Stimulated activated CD8-positive, alpha-beta memory T cell treated with anti-CD3 and anti-CD28 coated beads, Interleukin-15, amount 100 ng/mL, for 48 hours (primary cell): ENCODE measurements at places on chromosomes 2 and 18.

DNA sequence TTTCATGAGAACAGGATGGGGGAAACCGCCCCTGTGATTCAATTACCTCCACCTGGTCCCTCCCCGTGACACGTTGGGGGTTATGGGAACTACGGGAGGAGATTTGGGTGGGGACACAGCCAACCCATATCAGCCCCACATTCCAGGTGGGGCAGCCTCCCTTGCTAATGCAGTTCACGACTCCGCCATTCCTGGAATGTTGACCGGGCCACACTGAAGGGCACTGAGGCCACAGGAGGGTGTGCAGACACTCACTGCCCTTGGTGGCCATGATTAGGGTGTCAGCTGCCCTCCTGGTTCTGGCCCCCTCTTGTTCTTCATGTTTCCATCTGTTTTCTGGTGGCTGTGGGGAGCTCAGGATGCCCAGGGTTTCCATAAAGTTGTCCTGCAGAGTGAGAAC, 176.3 kb downstream of the TWIST2 start:
- no peak for DNase-seq

GRCh38 chr2:158894078-158894477, 74.4 kb upstream of the TANC1 start:
- DNase-seq = no peak

DNA sequence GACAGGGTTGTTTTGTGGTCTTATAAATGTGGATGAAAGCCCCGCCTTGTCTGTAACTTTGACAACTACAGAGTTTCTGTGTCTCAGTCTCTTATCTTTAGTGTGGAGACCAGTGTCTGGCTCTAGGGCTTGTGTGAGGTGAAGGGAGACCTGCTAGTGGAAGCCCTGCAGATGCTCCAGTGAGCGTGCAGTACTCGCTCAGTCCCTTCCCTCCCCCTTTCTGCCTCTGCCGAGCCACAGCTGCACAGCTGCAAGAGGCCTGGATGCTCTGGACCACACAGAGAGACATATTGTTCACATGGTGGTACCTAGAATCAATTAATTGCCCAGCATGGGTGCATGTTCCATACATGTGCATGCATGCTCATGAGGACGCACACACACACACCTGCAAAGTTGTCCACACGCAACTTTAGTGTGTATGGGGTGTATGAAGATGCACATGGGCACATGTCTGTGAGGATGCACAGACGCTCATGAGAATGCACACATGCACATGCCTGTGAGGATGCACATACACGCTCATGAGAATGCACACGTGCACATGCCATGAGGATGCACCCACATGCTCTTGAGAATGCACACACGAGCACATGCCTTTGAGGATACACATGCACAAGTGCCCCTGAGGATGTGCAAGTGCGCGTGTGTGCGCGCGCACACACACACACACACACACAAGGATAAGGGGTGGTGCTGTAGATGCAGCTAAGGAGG, 282.1 kb upstream of the HS6ST1 start:
- DNase-seq = no peak

DNA sequence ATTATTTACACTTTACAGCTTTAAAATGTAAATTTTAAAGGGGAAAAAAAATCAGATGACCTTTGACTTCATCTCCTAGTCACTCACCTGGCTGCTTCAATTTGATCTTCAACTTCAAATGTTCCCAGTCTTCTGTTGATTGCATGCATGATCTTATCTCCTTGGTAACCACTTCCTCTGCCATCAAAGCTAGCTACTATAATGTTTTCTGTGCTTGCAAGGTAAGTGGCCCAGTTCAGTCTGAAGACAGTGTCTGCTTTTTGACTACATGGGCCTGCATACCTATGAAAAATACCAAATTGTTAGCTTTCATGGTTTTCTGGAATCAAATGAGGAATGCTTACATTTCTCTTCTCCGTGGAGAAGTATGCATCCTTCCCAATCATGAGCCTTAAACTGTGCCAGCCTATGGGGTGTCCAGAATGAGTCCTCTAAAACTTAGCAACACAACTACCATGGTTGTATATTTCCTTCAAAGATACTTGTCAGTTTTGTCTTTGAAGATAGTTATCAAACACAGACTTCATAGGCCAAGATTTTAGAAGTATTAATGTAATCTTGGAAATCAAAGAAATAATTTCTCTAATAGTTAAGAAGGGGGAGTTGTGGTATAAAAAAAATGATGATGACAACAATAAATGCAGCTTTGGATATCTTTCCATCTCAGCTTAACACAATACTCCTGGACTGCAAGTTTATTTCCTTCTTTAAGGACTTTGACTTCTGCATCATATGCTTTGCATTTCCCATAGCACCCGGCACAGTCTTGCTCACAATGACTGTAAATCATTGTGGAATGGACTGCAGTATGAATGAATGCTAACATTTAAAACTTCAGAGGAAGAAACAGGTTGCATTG, 62.1 kb downstream of the DPP4 start:
- no peak for DNase-seq

DNA sequence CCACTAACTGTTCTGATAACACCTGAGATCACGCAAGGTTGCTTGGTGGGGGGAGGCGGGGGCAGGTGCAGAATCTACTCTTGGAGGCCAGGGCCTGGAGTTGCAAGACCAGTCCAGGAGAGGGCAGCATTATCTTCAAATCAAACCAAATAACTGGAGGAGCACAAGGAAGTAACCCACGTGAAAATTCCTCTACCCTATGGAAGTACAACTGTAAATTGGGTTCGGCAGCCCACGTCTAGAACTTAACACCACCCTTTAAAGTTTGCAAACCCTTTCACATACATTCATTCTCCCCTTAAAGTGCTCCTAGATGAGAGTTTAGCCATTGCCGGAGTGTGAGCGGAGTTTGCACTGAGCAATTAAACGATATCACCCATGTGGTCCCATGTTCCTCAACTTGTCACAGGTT, 19.6 kb upstream of the CXCR1 start:
- DNase-seq = peak; percentile 39

GRCh38 chr2:240594511-240595380, 8.2 kb downstream of the CAPN10 start:
- DNase-seq = no peak

DNA sequence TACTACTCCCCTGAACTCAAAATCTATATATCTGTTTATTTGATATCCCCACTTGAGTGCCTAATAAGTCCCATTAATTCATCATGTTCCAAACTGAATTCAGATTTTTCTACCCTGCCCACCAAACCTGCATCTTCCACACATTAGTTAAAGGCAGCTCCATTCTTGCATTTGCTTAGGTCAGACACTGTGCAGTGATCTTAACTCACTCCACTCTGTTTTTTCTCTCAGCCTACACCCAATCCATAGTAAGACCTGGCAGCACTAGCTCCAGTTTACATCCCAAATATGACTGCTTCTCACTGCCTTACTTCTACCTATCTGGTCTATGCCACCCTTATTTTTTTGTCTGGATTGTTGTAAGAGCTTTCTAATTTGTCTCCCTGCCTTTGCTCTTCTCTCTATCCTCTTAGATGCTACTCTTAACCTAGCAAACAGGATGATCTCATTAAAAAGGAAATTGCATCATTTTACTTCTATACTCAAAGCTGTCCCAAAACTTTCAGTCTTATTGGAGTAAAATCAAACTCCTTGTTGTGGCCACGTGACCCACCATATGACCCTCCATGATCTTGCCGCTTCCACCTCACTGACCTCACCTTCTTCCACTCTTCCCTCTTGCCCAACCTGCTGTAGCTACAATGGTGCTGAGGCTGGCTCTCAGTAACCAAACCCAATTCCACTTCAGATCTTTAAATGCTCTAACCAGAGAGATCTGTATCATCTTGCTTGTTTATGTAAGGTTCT, 274.9 kb upstream of the FANCL start:
- no peak for DNase-seq

GRCh38 chr2:59560769-59561168, 992.7 kb downstream of the BCL11A start:
- DNase-seq = no peak

GRCh38 chr2:3440477-3440876, 61.0 kb downstream of the TRAPPC12 start:
- no peak for DNase-seq

DNA sequence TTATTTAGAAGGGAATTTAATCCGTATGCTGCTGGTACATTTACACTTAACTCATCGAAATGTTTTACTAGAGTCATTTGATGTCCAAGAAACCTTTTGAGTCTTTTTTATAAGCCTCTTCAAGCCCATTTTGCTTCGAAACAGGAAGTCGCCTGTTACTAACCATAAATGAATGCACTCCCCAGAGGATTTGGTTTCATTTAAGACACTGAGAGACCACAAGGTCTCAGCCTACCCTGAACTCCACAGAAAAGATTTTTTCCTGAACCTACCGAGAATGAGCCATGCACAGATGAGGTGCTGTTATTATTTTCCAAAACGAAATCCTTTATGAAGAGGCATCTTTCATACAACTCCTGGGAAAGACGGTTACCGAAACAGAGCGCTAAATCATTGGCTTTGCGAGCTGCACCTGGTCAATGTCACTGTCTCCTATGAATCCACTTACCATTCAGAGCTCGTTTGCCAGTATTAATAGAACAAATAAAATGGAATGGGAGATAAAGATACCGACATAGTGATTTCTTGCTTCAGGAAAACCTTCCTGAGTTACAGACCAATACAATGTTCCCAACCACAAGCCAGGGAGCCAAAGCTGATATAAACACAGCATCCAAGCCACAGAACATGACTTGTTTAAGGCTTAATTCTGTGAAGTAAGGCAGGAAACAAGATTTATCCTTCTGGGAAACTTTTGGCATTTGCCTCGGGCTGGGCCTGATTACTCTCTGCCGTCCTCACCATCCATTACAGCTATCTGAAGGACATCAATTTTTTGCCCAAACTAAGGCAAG, 382.1 kb downstream of the OSR1 start:
- DNase-seq = no peak

DNA sequence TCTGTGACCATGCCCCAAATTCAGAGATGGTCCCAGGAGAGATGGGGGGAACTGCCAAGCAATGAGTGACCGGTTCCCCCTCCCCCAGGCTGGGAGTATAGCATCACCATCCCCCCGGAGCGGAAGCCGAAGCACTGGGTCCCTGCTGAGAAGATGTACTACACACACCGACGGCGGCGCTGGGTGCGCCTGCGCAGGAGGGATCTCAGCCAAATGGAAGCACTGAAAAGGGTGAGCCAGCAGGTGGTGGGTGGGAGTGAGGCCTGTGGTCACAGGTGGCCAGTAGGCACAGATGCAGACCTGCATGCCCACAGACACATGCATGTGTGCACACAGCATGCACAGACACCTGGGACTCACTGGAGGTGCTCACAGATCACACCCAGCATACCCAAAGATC, 117.2 kb downstream of the DYSF start:
- no peak for DNase-seq

DNA sequence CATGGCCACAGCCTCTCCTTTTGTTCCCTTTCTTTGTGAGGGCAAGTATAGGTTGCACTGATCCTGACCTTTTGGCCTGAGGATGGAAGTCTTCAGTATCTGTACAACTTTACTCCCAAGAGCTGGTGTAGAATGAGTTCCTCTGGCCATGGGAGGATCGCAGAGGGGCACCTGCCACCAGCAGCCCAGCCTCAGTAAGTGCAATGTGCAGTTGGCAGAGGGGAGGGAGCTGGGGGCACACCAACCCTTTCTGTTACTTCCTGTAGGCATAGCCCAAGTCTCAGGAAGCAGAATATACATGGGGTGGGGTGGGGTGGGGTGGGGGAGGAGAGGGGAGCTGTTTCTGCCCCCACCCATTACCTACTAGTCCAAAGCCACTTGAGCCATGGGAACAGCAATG, 65.1 kb upstream of the AQP4 start:
- DNase-seq = no peak

DNA sequence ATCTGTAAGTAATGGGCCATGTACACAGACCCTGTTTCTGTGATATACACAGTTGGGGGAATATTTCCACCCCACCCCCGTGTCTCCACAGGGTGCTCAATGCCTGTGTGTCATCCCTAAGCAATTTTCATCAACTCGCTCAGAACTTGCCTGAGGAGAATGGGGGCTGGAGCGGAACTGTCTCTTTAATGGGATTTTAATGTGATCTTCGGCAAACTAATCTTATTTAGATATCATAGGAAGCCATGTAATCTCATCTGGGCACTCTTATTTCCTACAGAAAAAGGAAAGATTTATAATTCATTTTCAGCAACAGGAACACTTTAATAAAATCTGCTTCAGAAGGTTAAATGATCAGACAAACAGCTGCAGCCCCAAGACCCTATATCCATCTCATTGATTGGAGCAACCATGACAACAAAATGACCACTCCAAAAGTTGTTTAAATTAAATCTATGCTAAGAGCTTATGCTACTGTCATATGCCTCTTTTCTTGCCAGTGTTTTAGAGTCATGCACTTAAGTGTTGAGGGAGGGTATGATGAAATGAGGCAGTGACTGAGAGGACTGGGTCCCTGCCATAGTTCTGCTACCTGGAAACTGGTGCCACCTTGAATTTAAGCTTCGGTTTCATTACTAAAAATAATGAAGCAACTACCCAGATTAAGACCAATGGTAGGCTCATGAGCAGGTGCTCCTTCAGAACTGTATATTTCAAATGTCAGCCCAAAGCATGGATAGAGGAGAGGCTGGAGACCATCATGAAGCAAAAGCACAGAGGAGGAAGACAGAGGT, 183.1 kb upstream of the DDX18 start:
- DNase-seq = no peak

- DNase-seq = no peak
Observed at GRCh38 chr2:106886916-106887758, 1.2 kb upstream of the ST6GAL2 start.

DNA sequence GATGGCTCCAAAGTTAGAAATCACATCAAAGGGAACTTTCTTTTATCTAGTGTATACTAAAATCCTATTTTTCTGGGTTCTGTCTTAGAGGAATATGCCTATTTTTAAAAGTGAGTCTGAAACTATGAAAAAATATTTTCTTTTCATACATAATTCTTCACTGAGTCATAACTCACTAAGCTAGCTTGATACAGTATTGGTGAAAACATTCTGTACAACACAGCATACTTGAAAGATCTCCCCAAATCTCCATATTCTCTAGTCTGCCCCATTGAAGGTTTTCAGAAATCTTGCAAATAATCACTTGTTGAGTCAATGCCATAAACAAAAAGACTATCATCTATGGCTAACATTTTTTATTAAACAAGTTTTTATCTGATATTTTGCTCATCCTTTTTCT, 44.5 kb downstream of the COL3A1 start:
- no peak for DNase-seq

- DNase-seq = peak; percentile 38
Observed at GRCh38 chr2:234289834-234290590, 206.9 kb downstream of the ARL4C start.

GRCh38 chr2:240930096-240930630, 24.0 kb downstream of the CROCC2 start:
- DNase-seq = no peak

DNA sequence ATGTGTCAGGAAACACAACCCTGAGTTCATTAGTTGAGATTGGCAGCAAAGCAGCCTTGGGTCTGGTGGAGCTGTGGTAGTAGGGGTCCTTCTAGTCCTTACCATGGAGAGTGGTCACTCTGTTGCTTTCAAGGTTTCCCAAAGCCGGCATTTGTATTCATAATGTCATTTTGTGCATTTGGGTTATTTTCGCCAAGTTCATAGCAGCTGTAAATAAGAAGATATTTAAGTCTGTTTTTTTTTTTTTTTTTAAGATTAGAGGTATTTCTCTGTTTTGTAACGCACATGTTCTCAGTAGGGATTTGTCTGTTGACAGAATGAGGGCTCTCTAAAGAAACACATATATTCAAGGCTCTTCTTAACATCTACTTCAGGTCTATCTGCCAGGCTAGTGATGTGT, 114.1 kb downstream of the PRPF40A start:
- no peak for DNase-seq

- no peak for DNase-seq
Observed at GRCh38 chr2:129554373-129554772, 425.1 kb upstream of the RAB6C start.
